ENCODE measurements at places on chromosomes 2 and 18.

- DNase-seq, result no peak
These were observed 815.5 kb downstream of the EPHA4 start for GRCh38 chr2:220756653-220757052.

GRCh38 chr2:109322111-109322510, 193.1 kb downstream of the SH3RF3 start:
- DNase-seq, result peak; percentile 75

GRCh38 chr2:196277002-196277401, 105.6 kb upstream of the STK17B start:
- no peak for DNase-seq

DNA sequence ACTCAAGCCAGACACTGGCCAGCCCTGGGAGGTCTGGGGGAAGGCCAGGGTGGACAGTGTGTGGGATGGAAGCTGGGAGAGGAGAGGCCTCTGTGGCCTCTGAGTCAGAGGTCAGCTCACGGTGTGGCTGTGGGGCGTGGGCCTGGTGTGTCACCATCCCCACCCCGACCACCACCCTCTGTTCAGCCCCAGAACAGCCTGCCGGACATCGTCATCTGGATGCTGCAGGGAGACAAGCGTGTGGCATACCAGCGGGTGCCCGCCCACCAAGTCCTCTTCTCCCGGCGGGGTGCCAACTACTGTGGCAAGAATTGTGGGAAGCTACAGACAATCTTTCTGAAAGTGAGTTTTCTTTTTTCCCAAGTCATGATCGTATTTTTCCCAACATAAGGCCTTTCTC, 110.5 kb downstream of the DYSF start:
- DNase-seq, result no peak

DNA sequence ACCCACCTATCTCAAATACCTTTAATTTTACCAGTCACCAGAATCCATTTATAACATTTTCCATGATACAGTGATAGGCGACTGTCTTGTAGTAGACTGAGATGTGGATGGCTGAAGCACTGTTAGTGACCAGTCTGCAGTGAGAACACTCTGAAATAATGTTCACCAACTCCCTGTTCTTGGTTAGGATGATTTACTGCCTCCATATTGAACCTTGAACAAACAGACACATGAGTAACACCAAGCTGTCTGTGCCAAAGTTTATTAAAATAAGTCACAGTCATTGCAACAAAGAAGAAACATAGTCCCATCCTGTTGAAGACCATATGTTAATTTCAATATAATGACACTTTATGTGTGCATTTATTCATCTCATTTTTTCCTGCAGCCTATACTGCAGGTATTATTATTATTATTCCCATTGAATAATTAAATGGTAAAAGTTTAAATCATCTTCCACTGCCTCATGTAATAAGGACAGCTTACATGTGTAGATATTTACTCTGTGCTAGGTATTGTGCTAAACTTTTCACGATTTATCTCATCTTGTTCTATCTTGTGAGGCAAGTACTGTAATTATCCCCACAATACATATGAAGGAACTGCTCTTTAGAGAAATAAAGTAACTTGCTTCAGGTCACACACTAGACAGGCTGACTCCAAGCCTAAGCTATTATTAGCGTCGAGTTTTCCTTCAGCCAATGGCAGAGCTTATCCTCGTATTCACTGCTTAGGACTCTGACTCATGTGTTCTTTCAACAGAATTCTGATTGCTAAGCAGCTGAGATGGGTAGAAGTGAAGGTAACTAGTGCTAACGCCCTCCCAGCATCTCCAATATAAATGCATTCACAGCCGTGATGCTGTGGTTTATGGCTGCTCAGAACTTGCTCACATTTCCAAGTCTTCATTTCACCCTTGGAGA, 62.5 kb downstream of the ONECUT2 start:
- no peak for DNase-seq

GRCh38 chr2:39494784-39495251, 57.7 kb upstream of the MAP4K3 start:
- peak; percentile 94 for DNase-seq

DNA sequence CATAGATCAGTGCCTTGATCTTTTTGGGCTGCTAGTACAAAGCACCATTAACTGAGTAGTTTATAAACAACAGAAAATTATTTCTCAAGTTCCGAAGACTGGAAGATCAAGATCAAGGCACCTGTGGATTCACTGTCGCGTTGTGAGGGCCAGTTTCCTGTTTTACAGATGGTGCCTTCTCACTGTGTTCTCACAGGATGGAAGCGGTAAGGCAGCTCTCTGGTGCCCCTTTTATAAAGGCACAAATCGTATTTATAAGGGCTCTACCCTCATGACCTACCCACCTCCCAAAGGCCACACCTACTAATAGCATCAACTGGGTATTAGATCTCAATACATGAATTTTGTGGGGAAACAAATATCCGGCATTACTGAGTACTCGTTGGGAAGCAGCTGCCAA, 729.5 kb upstream of the SLC39A10 start:
- no peak for DNase-seq

DNA sequence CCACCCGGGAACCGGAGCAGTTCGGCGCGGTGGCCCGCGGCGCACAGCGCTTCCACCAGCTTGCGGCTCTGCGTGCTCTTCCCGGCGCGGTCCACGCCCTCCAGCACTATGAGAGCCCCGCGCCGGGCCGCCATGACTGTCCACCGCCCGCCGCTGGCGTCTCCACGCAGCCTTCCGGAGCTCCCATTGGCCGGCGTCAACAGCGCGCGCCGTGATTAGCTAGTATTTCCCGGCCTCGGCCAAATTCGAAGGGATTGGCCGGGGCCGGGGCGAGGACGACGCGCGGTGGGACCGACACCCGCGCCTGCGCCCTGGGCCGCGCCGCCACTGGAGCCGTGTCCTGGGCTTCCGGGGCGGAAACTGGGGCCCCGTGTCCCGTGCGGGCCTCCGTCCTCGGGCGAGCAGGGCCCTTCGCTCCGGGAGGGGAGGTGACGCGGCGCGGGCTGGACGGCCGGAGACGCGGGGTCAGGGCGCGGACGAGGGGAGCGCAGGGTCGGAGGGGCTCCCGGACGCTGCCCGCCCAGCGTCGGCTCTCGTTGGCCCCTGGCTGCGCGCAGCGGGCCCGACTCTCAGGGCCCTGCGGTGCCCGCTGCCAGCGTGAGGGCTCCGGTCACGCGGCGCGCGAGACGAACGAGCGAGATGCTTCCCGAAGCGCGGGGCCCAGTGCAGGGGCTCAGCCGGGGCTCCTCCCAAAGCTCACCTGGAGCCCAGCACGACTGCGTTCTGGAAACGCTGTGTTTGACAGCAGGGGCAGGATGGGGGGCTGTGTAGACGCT, at the start of gene DTYMK:
Gene DTYMK, minus strand, starts transcription at position 166 of the 776 bp plus-strand sequence. Its CDS starts 32 bp downstream, at position 134.
- peak; percentile 91 for DNase-seq

DNA sequence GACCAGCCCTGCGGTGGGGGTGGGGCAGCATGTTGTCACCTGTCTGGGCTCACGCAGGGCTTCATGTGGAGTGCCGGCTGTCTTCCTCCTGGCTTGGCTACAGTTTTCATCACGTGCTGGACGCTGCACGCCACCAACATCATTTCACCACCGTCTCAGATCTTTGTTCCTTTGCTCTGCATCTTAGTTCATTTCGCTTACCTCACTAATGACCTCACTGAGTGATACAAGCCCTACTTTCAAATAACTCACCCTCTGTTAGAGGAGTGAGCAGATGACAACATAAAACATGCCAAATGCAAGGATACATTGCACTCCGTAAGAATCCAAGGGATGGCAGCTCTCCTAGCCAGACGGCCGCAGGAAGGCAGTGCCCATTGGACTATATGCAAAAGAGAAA, 527.5 kb downstream of the GALR1 start:
- no peak for DNase-seq

DNA sequence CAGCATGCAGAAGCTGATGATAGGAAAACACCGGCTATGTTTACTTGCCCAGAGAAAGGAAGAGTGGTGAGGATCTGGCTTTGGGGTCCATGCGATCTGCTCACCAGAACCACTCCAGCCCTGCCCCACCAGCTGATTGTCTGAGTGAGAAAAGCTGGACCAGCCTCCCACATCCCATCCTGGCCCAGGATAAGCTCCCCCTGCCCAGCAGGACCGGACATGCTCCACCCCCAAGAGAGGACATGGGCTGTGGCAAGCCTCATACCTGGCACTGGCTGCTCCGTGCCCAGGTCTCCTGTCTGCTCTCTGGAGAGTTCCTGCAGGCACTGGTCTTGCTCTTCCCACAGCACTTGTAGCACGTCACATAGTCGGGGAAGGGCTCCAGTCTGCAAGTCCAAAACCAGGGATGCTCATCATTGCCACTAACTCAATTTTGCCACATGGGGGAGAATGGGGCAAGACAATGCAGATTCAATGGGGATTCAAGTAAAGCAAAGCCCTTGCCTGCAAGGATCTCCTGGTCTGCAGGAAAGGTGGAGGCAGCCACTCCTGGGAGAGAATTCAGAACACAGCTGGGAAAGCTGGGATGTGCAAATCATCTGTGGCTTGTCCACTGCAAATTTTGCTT, 30.0 kb downstream of the SCTR start:
- no peak for DNase-seq

DNA sequence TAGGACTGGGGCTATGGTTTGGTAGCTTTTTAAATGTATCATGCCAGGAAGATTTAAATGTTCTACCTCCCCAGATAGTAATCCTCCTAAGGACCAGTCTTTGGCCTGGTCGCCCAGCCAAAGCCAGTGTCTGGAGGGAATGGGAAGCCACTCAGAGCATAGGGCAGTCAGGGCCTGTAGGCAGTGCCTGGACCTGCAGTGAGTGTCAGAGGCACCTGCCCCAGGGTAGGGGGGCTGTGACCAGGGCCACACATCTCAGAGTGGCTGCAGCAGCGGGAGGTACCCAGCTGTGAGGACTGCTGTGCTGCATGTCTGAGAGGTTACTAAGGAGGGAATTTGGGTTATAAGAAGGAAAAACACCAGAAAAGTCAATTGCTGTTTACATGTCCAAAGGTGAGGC, 57.7 kb downstream of the MYT1L start:
- no peak for DNase-seq

- DNase-seq, result no peak
These were observed 13.2 kb upstream of the SCYGR5 start for GRCh38 chr2:227653419-227653818.

- DNase-seq, result peak; percentile 52
These were observed 105.0 kb downstream of the LTBP1 start for GRCh38 chr2:33051586-33052360.

GRCh38 chr18:9008709-9009635, 93.5 kb upstream of the NDUFV2 start:
- no peak for DNase-seq

DNA sequence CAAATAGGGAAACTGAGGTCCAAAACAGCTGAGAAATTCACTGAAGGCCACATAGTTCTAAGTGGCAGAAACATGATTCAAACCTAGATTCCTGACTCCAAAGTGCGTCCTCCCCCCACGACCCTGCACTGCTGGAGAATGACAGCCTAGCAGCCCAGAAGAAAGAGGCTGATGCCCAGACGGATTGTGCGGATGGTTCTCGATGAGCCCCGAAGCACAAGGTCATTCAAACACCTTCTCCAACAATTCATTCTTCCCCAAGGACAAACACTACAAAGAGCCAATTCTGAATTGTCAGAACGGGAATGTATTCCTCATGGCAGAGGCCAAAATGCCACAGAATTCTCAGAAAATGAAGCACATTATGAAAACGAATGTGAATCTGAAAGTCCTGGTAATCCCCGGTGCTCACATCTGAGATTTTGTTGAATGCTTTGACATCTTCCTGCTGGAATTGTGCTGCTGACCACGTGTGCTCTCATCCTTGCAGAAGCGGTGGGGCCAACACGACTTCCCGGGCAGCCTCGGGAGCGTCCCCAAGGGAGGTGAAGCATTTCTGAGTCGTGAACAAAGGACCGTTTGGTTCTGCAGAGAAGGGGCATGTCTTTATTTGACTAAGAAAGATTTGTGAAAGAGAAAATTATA, 337.0 kb downstream of the EIPR1 start:
- no peak for DNase-seq

DNA sequence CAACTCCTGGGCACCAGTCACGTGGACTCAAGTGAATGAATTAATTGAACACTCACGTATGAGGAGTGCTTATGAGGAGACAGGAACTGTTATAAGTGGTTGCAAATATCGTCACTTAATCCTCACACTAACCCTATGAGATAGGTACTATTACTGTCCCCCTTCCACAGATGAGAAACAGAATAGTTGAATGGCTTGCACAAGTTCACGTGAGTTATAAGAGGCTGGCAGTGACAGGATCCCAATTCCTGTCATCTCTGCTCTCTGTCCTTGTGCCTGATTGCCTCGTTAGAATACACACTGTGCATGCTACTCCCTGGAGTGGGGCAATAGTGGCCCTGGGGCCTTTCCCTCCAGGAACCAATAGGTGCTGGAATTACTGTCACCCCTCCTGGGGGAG, 253.5 kb downstream of the DYSF start:
- DNase-seq, result no peak

GRCh38 chr2:47725808-47726207, 57.1 kb upstream of the MSH6 start:
- DNase-seq, result no peak

GRCh38 chr2:121359716-121360565, 74.9 kb upstream of the TFCP2L1 start:
- no peak for DNase-seq

DNA sequence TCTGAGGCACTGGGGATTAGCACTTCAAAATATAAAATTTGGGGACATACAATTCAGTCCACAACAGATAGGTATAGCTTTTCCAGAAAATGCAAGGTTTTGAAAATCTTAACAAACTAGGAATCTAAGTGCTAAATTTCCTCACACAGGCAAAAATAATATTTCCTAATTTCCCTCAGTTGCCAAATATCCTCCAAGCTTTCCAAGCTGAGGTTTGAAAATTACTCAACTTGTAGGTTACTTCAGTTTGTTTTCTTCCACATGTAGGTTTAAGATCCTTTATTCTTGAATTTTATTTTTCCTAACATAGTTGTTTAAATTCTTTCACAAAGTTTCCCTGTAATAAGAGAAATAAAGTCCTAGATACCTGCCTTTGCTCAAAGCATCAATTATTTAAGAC, 192.9 kb upstream of the NRXN1 start:
- no peak for DNase-seq

DNA sequence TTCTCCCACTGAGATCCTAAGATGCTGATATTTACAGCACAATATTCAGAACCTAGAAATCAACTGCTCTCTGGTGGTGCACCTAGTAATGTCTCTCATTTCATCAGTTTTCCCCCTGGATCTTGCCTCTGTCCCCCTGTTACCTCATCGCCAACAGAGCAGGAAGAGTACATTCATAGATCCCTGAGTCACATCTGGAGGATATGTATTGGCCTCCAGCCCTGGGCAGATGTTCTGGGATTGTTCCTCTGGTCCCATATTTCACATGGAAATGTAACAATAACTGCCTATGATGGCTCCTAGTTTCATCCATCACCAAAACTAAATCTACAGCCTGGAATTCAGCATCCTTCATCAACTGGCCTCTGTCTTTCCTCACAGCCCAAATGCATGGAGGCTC, 278.8 kb upstream of the SLC14A2 start:
- DNase-seq, result no peak

DNA sequence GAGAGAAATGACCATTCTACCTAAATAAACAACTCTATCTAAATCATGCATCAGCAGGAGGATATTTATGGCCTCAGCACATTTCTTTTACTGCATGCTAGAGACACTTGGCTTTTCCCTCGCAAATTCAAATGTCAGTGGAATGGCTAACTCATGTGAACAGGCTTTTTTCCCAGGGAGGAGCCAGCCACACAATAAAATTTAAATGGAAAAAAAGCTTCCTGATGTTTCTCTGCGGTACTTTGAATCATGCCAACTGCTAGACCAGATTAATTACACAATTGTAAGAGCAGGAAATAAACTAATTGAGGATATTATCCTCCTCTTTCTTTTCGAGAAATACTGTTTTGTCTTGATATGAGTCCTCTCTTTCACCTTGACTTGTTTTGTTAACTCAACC, 676.3 kb downstream of the IRS1 start:
- DNase-seq, result no peak

GRCh38 chr2:56232912-56233311, 49.1 kb downstream of the CCDC85A start:
- DNase-seq, result no peak
